ENCODE measurements at places on chromosomes 4 and X.
A peak's percentile ranks its signal among the peaks of the same experiment; 100 is the strongest.

- H3K4me1 ChIP-seq = peaks cover 21% of the 10 kb centered on the region
- H3K36me3 ChIP-seq = no peaks in the 10 kb centered on the region
- no peak overlapping the region for H3K4me3 ChIP-seq
- no peak for DNase-seq
- H3K27ac ChIP-seq = no peak overlapping the region
Observed at GRCh38 chr4:139908636-139909437, 243.2 kb downstream of the MGST2 start.

GRCh38 chrX:146934256-146934655 is 119.7 kb upstream of the CXorf51A start:
- no peak for DNase-seq
- H3K4me1 ChIP-seq = no peaks in the 10 kb centered on the region
- no peak overlapping the region for H3K4me3 ChIP-seq

DNA sequence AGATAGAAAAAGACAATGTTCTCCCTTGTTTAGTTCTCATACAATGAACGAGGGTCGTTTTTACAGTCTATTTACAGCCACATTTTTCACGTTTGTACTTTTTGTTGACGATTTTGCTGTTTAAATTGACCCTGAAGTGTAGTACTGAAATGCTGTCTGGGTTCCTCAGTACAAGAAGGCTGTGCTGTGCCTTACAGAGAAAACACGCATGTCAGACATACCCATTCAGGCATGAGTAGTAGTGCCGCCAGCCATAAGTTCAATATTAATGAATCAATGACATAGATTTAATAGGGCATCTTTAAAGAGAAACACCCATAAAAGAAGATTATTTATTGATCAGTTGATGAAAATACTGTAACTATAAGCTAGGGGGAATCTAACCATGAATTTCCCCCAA is 459.8 kb upstream of the EPHA5 start:
- DNase-seq = no peak
- H3K27ac ChIP-seq = no peak overlapping the region
- no peaks in the 10 kb centered on the region for H3K36me3 ChIP-seq
- H3K4me1 ChIP-seq = no peaks in the 10 kb centered on the region

GRCh38 chr4:146359771-146360170 is 145.4 kb downstream of the REELD1 start:
- no peaks in the 10 kb centered on the region for H3K4me1 ChIP-seq
- H3K36me3 ChIP-seq = no peaks in the 10 kb centered on the region
- no peak overlapping the region for H3K27ac ChIP-seq
- H3K27me3 ChIP-seq = no peaks in the 10 kb centered on the region
- no peak overlapping the region for H3K4me3 ChIP-seq
- no peak for DNase-seq

GRCh38 chr4:137740141-137740540 is 207.8 kb upstream of the PCDH18 start:
- H3K4me3 ChIP-seq = no peak overlapping the region
- H3K27ac ChIP-seq = no peak overlapping the region
- no peaks in the 10 kb centered on the region for H3K27me3 ChIP-seq
- H3K36me3 ChIP-seq = no peaks in the 10 kb centered on the region
- no peak for DNase-seq

GRCh38 chrX:133335027-133335426 is 80.3 kb downstream of the GPC4 start:
- H3K4me1 ChIP-seq = peaks cover 18% of the 10 kb centered on the region
- peak; percentile 36 for DNase-seq
- no peaks in the 10 kb centered on the region for H3K27me3 ChIP-seq
- no peak overlapping the region for H3K27ac ChIP-seq

GRCh38 chr4:7135389-7135746 is 57.0 kb upstream of the SORCS2 start:
- no peak for DNase-seq
- H3K4me1 ChIP-seq = peaks cover 6% of the 10 kb centered on the region
- H3K36me3 ChIP-seq = no peaks in the 10 kb centered on the region
- no peak overlapping the region for H3K4me3 ChIP-seq
- no peak overlapping the region for H3K27ac ChIP-seq

DNA sequence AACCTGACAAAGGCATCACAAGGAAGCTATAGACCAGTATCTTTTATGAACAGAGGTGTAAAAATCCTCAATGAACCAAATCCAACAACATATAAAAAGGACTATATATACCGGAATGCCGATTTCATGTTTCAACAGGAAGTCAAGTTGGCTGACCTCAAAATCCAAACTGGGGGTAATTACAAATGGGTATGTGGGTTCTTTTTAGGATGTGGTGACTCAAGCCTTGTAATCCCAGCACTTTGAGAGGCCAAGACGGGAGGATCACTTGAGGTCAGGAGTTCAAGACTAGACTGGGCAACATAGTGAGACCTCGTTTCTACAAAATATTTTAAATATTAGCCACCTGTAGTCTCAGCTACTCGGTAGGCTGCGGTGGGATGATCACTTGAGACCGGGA is 10.4 kb downstream of the PRSS48 start:
- no peak overlapping the region for H3K27ac ChIP-seq
- H3K36me3 ChIP-seq = no peaks in the 10 kb centered on the region
- no peak for DNase-seq
- H3K4me1 ChIP-seq = no peaks in the 10 kb centered on the region
- H3K27me3 ChIP-seq = no peaks in the 10 kb centered on the region
- no peak overlapping the region for H3K4me3 ChIP-seq

GRCh38 chrX:48806081-48806480 is 4.2 kb downstream of the HDAC6 start:
- DNase-seq = no peak
- H3K36me3 ChIP-seq = no peaks in the 10 kb centered on the region
- peaks cover 5% of the 10 kb centered on the region for H3K4me1 ChIP-seq
- H3K27ac ChIP-seq = no peak overlapping the region

GRCh38 chr4:125125276-125125675 is 189.5 kb upstream of the FAT4 start:
- no peak overlapping the region for H3K4me3 ChIP-seq
- no peaks in the 10 kb centered on the region for H3K4me1 ChIP-seq
- no peaks in the 10 kb centered on the region for H3K36me3 ChIP-seq
- DNase-seq = peak; percentile 43
- H3K27ac ChIP-seq = no peak overlapping the region
- H3K27me3 ChIP-seq = no peaks in the 10 kb centered on the region

DNA sequence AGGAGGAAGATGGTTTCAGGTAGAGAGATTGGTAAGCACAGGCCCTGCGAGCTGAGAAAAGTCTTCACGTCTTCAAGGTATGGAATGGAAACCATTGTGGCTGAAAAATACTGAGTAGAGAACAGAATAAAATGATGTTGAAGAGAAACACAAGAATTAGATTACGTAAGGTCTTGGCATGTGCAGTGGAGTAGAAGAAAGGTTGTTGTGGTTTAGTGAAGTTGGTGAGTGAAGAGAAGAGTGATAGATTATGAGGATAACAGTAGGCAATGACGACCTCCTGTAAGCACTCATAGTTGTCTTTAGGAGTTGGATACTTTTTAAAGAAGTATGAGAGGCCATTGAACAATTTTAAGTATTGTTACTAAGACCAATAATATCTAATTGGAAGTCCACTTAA is 642.6 kb downstream of the PCDH7 start:
- H3K4me1 ChIP-seq = no peaks in the 10 kb centered on the region
- H3K27me3 ChIP-seq = no peaks in the 10 kb centered on the region
- no peak overlapping the region for H3K4me3 ChIP-seq
- no peak overlapping the region for H3K27ac ChIP-seq
- H3K36me3 ChIP-seq = no peaks in the 10 kb centered on the region

DNA sequence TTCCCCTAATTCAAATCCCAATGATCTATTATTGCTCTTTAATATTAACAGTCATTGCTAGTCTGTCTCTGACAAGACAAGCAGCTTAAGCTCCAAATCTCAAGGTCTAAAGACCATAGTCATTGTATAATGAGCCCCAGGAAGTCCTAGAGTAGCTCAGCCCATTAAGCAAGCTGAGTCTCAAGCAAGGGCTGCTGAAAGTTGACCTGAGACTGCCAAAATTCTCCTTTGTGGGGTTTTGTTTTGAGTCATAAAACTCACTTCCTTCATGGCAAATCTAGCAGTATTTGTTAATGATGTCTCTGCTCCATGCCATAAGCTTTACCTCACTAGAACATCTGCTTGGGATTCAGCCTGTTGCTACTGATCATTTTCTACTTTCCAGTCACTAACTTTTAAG is 313.2 kb downstream of the ANTXR2 start:
- H3K4me1 ChIP-seq = peaks cover 6% of the 10 kb centered on the region
- DNase-seq = no peak

- no peaks in the 10 kb centered on the region for H3K36me3 ChIP-seq
- no peak overlapping the region for H3K27ac ChIP-seq
- H3K4me3 ChIP-seq = no peak overlapping the region
- peaks cover 32% of the 10 kb centered on the region for H3K4me1 ChIP-seq
- DNase-seq = no peak
- no peaks in the 10 kb centered on the region for H3K27me3 ChIP-seq
Observed at GRCh38 chr4:104500442-104500841, 5.7 kb upstream of the CXXC4 start.

Data from cardiac muscle cell (in vitro differentiated cells and primary cell).